CD4-positive, alpha-beta T cell treated with Interleukin-4 for 1 hour (primary cell): ENCODE measurements at places on chromosomes 5 and 9.

DNA sequence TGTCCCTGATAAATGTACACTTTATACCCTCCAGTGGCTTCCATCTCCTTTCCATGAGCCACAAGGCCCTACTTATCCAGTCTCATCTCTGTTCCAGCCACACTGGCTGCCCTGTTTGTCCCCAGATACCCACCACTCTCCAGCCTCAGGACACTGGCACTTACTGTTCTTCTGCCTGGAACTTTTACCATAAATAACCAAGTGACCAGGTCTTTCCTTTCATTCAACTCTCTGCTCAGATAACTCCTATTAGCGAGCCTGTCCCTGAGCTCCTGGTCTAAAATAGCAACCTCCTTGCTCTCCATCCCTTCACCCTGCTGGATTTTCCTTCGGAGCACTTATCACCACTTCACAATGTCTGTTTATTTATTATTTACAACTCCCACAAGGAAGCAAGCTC, 16.6 kb upstream of the ENC1 start:
- DNase-seq = no peak

DNA sequence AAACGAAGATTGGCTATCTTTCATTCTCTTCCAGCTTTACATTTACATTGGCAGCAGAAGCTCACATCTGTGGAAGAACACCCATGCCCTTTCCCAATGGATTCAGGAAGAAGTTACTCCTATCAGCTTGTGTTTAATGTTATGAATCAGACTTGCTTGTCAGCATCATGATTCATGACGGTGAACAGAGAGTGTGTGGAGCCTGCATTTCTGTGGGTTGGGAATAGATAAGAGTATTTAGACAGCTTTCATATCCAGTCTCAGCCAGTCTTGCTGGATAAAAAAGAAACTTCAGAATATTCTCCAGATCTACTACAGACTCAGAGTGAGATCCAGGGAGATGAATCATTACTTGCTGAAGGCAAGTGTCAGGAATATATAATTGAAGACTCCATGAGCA, 812.9 kb upstream of the ZNF608 start:
- DNase-seq = no peak

DNA sequence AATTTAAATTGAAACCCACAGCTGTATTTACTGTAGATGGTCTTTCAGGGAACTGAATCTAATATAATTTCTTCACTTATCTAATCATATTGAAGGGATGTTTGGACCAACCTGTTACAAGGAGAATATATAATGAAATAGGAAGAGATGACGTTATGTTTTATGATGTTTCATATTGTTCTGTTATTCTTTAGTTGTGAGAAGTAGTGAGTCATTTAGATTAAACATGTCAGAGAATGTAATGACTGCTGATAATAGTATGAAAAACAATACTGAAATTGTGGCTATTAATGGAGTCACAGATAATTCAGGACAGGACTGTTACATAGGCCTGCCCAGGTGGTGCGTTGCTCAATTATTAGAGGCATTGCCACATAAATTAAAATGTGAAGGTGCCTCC, 1993.4 kb downstream of the EFNA5 start:
- no peak for DNase-seq

GRCh38 chr5:171667341-171668096, 118.1 kb upstream of the SMIM23 start:
- no peak for DNase-seq

GRCh38 chr5:159456722-159457465, 126.6 kb upstream of the IL12B start:
- DNase-seq = peak; percentile 21

DNA sequence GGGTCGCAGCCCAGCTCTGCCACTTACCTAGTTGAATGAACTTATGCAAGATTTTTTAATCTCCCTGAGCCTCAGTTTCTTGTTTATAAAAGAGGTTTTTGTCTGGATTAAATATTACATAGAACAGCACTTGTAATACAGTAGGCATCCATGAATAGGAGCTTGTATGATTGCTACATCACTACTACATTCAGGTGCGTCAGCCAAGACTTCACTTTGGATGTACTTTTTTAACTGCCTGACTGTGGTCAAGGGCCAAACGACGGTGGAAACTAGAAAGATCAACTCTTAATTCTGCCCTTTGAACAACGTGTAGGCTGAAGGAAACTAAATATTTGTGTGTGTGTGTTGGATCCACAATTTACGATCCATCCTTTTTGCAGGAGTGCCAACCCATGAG, 172.8 kb downstream of the RFK start:
- DNase-seq = no peak

DNA sequence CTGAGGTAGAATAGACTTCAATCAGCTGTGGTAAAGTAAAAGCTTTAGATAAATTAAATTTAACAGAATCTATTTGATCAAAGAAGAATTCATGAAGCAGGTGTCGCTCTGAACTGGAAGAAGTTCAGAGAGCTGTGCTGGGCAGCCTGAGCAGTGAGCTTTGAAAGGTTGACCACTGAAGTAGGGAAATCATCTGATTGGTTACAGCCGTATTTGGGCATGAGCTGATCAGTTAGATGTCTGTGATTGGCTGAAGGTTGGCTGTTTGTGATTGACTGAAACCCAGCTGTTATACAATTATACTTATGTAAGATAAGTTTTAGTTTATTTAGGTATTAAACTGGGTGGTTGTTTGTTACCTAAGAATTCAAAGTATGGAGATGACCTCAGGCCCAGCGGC, 1174.6 kb downstream of the CDH9 start:
- DNase-seq = no peak

DNA sequence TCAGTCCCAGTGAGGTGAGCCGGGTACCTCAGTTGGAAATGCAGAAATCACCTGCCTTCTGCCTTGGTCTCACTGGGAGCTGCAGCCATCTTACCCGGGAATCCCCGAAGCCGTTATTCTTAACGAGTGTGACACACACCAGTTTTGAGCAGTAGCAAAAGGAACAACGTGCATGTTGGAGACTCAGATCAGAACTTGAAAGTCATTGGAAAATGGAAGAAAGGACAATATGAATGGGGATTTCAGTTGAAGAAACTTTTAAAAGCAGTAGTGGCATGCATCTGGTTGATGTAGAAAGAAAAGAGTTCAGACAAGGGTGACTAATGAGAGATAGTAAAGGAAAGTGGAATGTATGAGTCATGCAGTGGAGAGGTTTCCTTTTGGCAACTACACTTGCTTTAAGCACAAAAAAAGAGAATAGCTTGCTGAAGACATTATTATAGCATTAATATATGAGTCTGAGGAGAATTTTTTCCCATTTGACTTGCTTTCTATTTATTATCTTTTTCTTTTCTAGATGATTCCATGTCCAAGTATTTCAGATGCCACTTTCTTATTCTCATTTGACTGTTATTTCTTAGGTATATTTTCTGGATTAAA, 44.4 kb upstream of the ANKDD1B start:
- DNase-seq = no peak

DNA sequence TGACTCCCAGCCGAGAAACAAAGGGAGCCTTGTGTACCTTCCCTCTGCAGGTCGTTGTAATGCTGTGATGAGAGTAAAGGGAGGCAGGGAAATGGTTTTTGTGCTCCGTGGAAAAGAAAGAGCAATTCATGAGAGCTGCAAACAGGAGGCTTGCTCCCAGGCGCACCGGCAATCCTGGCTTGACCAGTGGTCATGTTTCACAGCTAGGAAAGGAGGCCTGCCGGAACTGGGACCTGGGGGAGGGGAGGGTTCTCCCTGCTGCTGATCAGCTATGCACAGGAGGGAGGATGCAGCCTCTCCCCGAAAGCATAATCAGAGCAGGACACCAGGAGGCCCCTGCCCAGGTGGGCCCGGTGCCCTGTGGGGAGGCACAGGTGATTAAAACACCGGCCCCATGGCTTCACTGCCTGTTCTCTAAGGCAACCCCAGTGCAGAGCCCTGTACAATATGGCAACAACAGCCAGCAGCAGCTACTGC, 131.3 kb downstream of the ZDHHC21 start:
- no peak for DNase-seq

- no peak for DNase-seq
Observed at GRCh38 chr9:68728731-68729130, 23.7 kb downstream of the PIP5K1B start.

DNA sequence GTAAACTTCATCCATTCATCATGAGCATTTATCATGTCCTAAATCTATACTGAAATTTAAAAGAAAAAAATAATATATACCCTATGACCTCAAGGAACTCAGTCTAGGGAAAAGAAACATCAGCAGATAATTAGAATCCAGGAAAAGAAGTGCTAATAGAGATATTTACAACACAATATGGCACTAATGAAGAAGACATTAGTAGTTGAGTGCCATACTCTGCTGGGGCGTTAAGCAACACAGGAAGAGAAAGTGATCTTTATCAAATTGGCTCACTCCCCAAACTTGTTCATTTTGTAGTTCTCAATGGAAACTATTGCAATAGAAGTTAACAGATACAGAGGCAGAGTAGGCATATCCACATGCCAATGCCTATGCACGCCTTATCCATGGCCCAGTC, 27.5 kb downstream of the GABRA6 start:
- DNase-seq = no peak

GRCh38 chr5:122089096-122090013, 11.3 kb upstream of the LOX start:
- DNase-seq = no peak

DNA sequence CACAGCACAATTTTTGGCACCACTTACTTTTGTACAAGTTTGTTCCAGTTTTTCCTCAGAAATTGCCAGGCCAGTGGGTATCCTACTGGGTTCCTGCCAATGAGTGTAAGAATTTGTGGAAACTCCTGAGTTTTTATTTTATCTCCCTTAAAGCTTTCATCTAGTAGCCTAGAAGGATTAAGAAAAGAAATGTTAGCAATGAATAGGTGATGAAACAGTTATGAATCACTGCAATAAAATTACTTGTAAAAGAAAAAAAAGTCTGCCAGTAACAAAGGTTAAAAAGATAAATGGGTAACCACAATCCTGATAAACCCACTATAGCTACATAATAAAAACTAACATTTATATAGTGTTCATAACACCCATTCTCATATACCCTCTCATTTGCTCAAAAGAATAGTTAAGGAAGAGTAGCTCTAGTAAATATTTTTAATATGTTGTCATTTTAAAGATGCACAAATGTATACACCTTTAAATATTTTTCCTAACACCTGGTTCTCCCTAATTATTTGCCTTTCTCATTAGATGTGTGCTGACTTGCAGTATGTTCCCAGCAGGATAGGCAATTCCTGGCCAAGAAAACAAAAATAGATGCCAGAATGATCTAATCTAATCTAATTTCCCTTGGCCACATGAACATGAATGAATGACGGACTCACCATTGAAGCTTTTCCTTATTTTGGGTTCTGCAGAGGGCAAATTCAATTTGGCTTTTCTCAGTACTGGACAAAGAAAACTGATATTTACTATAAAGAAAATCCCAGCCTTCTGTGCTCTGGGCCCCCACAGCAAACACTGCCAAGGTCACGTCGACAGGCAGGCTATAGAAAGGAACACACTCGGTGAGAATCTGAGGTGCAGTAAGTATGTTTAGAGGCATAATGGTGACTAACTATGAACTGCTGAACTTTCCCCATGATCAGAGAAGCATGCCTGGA, 26.4 kb downstream of the ERAP1 start:
- DNase-seq = no peak

- DNase-seq = no peak
Observed at GRCh38 chr5:66538531-66538930, 57.7 kb upstream of the MAST4 start.

DNA sequence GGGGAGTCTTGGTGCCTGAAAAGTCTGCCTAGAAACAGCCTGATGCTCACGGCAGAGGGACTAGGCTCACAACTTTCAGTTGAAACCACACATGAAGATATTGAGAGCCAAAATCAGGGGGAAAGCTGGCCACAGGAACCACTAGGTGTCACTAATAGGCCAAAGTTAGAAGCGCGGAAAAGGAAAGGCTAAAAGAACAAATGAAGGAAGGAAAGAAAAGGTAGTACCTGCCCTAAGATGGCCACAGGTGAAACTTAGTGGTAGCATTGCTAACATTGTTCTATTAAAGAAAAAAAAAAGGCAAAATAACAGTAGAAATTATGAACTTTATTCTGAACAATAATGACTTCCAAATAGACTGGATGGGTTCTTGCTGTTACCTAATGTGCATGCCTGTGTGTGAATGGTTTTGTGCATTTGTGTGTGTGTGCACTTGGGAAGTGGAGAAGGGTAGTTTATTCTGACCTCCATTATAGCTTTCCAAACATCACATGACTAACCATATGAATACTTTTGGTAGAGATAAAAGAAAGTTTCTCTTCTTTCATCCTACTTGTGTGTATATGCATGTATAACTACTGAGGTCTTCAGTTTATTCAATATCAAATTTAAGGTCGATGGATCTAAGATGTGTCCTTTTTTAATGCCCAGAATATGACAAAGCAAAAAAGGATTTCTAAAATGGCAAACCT, 2.1 kb upstream of the RFESD start:
- peak; percentile 58 for DNase-seq

- DNase-seq = no peak
Observed at GRCh38 chr9:133491656-133491925, 12.7 kb upstream of the SLC2A6 start.

DNA sequence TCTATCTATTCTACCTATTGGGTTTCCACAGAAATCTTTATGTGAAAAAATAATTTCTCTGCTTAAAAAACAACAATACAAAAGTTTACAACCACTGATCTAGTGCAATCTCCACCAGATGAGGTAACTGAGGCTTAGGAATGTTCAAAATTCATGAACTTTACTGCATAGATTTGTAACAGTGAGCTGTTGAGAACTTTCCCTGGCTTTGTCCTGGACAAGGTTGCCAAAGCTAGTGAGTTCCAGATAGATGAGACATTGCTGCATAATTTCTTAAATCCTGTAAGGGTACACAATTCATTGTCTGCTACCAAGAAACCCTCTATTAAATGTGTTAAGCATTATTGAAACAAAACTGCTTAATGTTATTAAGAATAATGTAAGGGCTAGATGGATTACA, 102.7 kb downstream of the OSMR start:
- DNase-seq = no peak

GRCh38 chr9:99253134-99253533, 31.1 kb downstream of the SEC61B start:
- DNase-seq = no peak

- no peak for DNase-seq
Observed at GRCh38 chr9:134547161-134548100, 94.2 kb upstream of the COL5A1 start.

DNA sequence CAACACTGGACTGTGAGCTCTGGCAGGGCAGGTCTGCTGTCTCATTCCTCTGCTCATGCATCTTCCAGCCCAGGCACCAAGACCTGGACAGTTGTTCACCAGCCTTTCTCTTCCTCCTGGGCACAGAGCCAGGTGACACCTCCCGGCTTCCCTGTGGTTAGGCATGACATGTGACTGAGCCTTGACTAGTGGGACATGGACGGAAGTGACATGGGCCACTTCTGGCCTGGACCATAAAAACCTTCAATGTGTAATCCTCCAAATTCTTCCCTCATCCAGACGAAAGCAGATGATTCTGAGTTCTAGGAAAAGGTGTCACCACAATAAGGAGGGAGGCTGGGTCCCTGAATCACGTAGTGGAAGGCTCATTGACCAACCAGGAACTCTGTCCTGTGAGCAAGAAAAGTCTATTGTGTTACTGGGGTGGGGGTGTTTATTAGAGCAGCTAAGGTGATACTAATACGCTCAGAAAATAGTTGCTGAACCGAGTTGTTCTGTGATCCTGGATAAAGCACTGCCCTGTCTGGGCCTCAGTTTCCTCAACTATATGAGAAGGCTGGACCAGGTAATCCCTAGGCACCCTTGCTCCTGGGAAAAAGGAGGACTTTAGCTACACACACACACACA, 26.6 kb upstream of the CRB2 start:
- DNase-seq = peak; percentile 49
